ENCODE measurements at places on chromosomes 7 and 10.

DNA sequence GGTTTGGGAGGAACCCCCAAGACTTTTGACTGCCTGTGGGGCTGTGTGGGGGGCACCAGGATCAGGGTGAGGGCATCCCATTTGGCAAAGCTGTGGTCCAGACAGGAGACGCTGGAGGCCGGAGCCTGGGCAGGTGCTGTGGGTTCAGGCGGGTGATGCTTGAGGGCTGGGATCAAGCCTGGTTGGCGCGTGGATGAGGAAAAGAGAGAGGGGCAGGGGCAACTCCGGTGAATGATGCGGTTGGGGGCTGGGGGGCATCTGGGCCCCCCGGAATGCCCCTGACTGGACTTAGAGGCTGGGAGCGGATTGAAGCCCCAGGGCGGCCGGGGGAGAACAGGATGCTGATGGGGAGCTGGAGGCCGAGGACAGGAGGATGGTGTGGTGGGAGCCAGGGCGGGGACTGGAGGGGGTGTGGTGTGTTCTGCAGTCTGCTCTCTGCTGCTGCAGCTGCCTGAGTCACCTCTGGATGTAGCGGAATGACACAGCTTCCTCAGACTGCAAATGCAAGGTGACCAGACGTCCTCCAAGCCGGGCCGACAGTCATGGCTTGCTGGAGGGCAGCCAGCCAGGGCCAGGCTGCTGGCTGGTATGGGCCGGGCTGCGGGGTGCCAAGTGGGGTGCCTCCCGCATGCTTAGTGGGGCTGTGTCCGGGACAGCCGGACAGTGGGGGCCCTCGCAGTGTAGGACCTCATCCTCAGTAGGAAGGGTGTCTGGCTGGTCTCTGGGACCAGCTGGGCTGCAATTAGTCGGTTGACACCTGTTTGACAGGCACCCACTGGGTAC is 3.2 kb downstream of the MAFK start:
- no peak for DNase-seq

DNA sequence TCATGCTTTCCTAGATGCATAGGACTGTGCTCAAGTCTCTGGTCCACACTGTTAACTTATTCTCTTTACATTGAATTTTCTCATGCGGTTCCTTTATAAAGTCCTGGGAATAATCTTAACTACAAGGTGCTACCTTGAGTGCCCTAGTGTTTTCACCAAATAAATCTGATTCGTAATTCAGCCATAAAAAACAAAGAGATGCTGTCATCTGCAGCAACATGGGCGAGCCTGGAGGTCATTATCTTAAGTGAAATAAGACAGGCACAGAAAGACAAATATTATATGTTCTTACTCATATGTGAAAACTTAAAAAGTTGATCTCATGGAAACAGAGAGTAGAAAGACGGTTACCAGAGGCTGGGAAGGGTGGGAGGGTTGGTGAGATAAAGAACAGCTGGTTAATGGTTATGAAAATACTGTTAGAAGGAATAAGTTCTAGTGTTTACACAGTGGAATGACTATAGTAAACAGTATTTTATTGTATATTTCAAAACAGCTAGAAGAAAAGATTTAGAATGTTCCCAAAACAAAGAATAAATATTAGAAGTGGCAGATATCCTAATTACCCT is 38.3 kb downstream of the NT5C3A start:
- no peak for DNase-seq

DNA sequence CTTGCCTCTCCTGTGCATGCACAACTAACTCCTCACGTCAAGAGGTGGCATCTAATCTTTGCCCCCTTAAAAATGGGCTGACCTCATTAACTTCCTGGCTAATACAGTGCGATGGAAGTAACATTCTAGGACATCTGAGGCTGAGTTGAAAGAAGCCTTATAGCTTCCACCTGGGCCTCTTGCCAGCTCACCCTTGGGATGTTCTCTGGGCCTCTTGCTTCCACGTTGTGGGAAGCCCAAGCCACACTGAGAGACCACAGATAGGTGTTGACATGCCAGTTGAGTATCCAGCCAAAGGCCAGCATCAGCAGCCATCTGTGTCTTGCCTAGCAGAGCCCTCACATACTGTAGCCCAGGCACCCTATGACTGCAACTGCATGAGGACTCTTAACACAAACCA is 60.8 kb upstream of the GDF10 start:
- DNase-seq, result no peak

DNA sequence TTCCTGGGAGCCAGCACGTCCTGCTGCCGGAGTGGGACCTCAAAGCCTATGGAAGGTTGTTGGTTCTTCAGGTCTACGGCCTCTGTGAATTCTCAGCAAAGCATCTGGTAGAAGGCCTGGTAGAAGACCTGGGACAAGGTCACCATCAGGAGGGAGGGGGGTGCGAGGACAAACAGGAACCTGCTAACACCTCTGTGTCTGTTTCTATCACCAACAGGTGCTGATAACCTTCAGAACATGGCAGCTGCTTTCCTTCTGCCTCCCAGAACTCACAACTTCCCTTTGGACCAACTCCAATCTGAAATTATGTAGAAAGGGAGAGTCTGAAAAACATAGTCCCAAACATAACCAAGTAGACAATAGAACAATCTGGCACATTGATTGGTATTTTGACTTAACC is 8.3 kb upstream of the MET start:
- DNase-seq, result no peak

GRCh38 chr7:37208528-37208927 is 240.1 kb downstream of the ELMO1 start:
- no peak for DNase-seq

GRCh38 chr7:2665359-2665791 is 22.6 kb upstream of the AMZ1 start:
- DNase-seq, result no peak

DNA sequence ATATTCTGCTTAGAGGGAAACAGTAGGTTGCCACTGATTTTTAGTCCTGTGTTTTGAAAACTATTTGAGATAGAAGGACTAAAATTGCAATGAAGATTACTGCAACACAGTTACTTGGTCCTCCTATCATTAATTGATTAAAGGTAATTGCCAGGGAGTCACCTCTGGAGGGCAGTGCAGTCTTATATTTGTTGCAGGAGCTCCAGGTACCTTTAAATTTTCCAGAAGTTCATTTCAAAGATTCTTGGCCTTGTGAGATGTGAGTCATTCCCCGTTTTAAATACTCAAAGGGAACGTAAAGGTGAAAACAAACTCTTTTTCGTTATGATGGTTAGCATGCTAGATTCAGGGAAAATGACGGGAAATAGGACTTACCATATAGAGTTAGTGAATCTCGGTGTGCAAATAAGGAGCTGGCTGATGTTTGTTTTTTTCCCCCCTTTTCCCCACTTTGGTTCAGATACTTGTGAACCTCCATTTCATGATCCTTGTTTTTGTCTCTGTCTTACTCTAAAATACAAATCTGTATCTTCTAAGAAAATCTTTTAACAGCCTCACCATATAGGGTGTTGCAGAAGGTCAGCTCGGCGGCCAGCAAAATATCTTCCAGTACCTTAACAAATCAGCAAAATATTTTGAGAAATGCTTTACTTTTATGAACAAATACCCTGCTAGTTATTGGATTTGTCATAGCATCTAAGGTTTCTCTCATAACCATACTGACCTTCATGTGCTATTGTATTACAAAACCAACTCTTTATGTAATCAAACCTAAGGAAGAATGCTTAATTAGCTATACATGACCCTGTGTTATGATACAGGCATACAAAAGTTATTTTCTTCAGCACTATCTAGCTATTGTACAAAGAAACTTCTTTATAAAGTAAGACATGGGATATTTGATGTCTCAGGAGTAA is 143.0 kb upstream of the HDAC9 start:
- DNase-seq, result no peak

GRCh38 chr7:122384528-122384927 is 80.0 kb upstream of the FEZF1 start:
- DNase-seq, result no peak

DNA sequence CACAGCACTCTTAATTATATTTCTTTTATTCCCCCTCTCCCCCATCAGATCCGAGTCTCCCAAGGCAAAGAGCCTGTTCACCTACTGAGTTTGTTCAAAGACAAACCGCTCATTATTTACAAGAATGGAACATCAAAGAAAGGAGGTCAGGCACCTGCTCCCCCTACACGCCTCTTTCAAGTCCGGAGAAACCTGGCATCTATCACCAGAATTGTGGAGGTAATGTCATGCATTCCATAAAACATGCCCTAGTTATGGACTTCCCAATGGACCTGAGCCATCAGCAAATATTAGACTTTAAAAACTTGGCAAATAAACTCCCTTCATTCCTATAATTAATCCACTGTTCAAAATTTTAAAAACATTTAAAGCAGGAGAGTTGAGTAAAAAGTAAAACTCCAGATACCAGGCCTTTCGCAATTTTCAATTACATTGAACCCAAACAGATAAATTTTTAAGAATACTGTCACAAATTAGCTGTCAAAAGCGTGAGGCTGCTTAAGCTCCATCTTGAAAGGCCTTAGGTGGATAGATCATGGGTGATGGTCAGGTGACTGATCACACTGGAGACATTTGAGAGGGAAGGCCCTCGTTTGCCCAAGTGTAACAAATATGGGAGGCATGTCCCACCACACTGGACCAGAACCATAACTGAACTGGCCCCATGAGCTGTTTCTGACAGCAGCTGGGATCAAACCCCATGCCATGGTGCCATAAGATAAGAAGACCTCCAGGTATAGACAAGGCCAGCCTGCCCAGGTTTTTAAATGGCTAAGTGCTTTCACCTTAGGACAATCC is 46.9 kb upstream of the ARL4A start:
- DNase-seq, result no peak
